ENCODE measurements at places on chromosomes 6 and 20. TPM values are rescaled to one million over a fixed set of nuclear protein-coding genes. Genes with fewer than 3 reads are reported as not detected.

Gene PI16
- total RNA-seq: not detected

Gene RTEL1
- total RNA-seq: 6.1 TPM

Gene CLIC5
- total RNA-seq: under 0.01 TPM

Gene ATRN
- 50.4 TPM for total RNA-seq
